Thyroid gland (tissue), 4 donors: ENCODE measurements at places on chromosomes 2 and 18. TPM values are rescaled to one million over a fixed set of nuclear protein-coding genes. Genes with fewer than 3 reads are reported as not detected.

GRCh38 chr2:130776550-130776949, 21.2 kb downstream of the AMER3 start:
- no peak for DNase-seq

The MFSD6 gene
- 132 TPM for total RNA-seq

The GTF2A1L gene
- not detected for total RNA-seq

DNA sequence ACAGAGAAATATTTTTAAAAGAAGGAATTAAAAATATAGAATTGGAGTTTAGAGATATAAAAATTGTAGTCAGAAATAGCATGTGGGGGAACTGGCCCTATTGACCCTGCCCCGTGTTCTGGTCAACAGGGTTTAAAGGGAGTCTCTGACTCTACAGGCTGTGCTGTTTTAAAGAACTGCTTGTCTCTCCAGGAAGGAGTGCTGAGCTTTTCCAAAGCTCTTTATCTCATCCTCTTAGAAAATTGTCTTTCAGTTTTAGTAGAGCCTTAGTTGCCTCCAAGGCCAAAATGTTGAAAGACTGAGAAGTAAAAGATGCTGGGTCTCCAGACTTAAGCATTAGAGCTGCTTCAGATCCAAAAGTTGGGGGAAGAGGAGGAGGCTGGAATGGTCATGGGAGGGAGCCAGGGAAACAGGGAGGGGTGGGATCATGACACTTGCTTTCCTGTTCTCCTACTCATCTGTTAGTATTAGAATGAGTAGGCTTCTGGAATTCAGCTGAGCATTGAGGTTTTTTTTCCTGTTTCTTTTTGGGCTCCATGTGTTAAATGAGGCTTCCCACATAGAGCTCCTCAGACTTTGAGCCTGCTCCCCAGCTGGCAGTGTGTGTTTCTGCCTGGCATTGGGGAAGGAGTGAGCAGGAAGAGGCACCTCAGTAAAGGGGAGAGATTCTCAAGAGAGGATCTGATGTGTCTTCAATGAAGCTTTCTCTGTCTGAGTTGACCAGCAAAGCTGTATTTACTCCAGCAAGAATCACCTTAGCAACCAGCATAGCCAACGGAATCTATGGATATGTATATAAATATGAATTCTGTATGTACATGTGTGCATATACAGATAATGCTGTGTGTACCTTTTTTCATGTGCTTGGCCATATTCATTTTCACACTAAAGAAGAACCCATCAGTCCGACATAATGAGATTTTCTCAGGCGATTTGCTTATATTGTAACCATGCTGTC, 186.8 kb upstream of the FBXO11 start:
- no peak for DNase-seq

DNA sequence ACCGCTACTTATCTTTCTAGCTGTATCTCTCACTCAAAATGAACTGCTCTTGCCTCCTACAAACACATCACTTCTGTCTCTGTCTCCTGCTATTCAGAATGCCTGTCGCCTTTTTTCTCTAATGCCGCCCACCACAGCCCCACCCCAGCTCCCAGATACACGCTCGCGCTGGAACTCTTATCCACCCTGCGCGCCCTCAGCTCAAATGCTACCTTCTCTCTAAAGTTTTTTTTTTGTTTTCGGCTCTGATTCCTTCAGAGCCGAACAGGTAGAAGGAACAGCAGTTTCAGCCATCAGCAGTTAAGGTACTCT, 3.9 kb upstream of the SOS1 start:
- peak; percentile 38 for DNase-seq

DNA sequence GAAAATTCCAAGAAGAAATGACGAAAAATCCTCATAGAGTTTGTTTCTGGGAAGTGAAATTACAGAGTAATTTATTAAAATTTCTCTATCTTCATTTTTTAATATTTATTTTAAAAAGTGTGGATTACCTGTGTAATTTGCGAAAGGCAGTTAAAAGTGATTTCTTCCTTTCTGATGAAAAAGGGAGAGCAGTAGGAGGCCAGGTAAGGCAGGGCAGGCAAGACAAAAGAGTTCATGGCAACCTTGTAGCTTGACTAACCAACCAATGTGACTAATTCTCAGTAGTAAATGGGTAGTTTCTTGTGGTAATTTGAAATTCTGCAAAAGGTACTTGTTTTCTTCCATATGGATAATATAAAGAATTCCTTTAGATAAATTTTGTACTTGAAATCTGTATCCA, 34.9 kb upstream of the COL5A2 start:
- no peak for DNase-seq

The SNED1 gene
- total RNA-seq = 47.7 TPM

- no peak for DNase-seq
These were observed 4.7 kb downstream of the IMP4 start for GRCh38 chr2:130347220-130347925.

The SLC11A1 gene
- 5.8 TPM for total RNA-seq

DNA sequence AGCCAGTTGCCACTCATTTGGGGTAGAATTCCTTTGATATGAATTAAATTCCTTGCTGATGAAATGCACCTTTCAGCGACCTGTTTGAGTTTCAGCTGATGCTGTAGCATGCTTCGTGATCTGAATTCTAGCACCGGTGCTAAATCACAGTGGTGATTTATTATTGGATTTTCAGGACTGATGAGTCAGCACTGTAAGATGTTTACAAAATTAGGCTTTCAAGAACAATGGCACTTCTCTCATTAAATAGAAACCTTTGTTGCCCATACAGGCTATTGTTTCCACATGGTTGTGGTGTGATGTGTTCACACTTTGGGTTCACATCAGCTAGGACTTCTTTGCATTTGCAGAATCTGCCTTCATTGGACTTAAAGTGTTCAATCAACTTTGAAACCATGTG, 687.7 kb downstream of the ARHGAP15 start:
- DNase-seq = no peak

- peak; percentile 61 for DNase-seq
These were observed 50.9 kb downstream of the ADNP2 start for GRCh38 chr18:80159713-80160636.

DNA sequence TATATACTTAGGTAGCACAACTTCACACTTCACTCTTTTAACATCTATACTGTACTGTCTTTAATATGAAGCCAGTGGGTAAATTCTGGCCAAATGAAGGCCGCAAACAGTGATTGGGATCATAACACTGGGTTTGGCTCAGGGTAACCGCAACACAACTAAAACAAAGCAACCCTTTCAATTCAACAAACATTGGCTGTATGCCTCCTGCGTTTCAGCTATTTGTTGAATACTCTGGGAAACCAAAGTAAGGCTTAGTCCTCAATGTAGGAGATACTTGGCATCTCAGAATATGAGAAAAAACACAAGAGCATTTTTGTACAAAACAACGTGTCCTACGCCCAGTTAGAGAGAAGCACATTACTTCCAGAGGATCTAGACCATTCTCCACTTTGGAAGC, 693.3 kb upstream of the KLHL29 start:
- peak; percentile 19 for DNase-seq

- DNase-seq = no peak
These were observed 64.6 kb downstream of the COLEC12 start for GRCh38 chr18:435940-436339.

- DNase-seq = no peak
These were observed 109.6 kb upstream of the FSIP2 start for GRCh38 chr2:185628985-185629384.

- DNase-seq = no peak
These were observed 254.1 kb downstream of the PRKCE start for GRCh38 chr2:45905632-45905958.

The RAB6C gene
- total RNA-seq = not detected

The ALKAL2 gene
- 7.8 TPM for total RNA-seq

GRCh38 chr2:157032017-157032416, 225.5 kb upstream of the GALNT5 start:
- no peak for DNase-seq

The TXNDC9 gene
- 36.7 TPM for total RNA-seq

The C2orf72 gene
- 0.50 TPM for total RNA-seq

The ANKRD53 gene
- 1.5 TPM for total RNA-seq

DNA sequence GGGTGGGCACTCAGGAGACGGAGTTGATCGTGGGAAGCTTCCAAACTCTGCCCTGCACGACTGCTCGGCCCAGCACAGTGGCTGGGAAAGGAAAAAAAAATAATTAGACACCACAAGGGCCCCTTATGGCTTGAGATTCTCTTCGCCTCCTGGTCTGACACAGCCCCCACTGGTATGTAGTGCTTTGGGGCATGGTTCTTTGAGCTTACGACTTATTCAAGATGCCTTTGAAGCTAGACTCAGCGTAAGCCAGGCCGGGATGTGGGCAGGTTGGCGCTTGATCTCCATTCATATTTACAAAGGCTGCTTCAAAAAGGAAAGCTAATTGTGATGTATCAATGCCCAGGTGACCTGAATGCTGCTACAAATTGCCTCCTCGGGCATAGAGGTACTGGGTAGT, 50.5 kb downstream of the CXCR4 start:
- DNase-seq = no peak

- no peak for DNase-seq
These were observed 1.4 kb upstream of the PLCL1 start for GRCh38 chr2:197803033-197803444.

DNA sequence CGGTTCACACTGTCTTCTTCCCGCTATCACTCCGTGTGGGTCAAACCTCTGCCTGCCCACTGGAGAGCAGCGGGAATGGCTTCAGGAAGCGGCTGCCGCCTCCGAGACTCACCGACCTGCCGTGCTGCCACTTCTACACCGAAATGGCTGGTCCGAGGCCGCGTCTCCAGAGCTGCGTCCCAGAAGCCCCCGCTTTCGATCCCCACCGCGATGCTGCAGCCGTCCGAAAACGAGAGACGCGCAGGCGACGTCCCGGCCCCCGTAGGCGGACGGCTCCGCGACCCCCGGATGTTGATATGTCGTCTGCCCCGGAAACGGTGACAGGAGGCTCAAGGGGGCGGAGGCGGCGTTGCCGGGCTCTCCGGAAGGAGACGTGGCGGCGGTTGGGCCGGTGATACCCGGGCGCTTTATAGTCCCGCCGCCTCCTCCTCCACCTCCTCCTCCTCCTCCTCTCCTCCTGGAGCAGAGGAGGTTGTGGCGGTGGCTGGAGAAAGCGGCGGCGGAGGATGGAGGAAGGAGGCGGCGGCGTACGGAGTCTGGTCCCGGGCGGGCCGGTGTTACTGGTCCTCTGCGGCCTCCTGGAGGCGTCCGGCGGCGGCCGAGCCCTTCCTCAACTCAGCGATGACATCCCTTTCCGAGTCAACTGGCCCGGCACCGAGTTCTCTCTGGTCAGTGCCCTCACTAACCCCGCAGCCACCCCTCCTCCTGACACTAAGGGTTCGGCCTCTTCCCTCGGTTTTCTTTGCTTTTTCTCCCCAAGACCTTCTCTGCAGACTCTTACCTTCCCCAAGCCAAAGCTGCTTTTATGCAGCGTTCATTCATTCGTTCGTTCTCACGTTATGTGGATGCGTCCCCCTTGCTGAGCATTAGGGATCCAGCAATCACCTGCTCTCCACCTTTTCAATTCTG, at the start of the genes ASB3 and ERLEC1:
ASB3 (minus strand) TSS at position 249 of the 909 bp plus-strand sequence. CDS start 21,381 bp downstream, outside the sequence.
ERLEC1 (plus strand) TSS at position 340 of the 909 bp plus-strand sequence; CDS start at position 507, 167 bp downstream.
- DNase-seq = peak; percentile 88
